GM23248 (cell line): ENCODE measurements at places on chromosomes 7 and 10. TPM values are rescaled to one million over a fixed set of nuclear protein-coding genes. Genes with fewer than 3 reads are reported as not detected.
A peak's percentile ranks its signal among the peaks of the same experiment; 100 is the strongest.

The OR2A1 gene
- total RNA-seq: 0.13 and 0.32 TPM in 2 replicates

DNA sequence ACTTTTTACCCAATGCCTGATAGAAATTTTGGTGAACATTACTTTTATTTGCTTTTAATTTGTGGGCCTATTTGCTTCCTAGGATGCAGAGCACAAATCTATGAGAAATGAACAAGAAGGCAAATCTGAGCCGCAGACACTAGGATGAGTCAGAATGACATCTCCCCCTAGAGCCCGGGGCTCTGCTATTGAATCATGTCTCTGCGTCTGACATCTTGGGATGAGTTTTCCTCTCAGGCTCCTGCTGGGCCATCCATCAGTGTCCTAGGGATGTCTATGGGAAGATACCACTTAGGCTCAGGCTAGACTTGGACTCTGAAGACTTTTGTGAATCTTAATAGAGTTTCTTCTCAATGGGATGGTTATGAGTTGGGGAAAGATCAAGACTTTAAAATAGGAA is 157.3 kb upstream of the MTPN start:
- DNase-seq: peak; percentile 75

- no peak for DNase-seq
Observed at GRCh38 chr7:31061185-31061584, 9.1 kb downstream of the ADCYAP1R1 start.

GRCh38 chr7:151319189-151319588 is 22.4 kb upstream of the NUB1 start:
- no peak for DNase-seq

- peak; percentile 95 for DNase-seq
Observed at GRCh38 chr10:70234668-70235447, 1.6 kb upstream of the PPA1 start.

DNA sequence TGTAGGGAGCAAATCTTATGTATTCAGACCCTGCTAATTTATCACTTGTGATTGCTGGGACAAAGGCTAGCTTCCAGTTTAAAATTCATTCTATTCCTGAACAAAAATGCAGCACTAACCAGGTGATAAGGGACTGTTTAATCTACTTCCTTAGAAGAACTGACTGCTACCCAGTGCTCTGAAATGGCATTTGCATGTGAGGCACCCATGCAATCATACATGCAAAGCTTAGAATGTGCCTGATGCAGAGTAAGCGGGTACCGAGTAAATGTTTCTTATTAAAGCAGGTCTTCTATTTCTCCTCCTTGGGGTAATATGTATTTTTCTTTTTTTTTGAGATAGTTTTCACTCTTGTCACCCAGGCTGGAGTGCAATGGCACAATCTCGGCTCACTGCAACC is 54.5 kb downstream of the NEURL1 start:
- DNase-seq: no peak

The MEIG1 gene
- not detected in 2 replicates for total RNA-seq

DNA sequence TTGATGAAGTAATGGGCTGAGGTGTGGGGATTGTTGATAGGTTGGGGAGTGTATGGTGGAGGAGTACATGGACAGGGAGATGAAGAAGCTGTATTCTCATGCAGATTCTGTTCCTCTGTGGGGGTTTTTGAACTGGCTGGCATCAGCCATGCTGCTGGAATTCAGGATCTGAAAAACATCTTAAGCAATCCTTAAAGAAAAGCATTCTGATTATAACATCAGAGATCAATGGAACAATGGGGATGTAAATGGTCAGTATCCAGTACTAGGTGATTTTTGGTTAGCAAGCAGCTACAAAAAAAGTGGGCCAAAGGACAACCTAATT is 247.5 kb upstream of the GALNT17 start:
- no peak for DNase-seq

The PITRM1 gene
- total RNA-seq: 75.5 and 94.4 TPM in 2 replicates

GRCh38 chr7:9307131-9307530 is 873.7 kb downstream of the NXPH1 start:
- no peak for DNase-seq

- DNase-seq: no peak
Observed at GRCh38 chr7:73985737-73986141, 42.2 kb upstream of the ELN start.

DNA sequence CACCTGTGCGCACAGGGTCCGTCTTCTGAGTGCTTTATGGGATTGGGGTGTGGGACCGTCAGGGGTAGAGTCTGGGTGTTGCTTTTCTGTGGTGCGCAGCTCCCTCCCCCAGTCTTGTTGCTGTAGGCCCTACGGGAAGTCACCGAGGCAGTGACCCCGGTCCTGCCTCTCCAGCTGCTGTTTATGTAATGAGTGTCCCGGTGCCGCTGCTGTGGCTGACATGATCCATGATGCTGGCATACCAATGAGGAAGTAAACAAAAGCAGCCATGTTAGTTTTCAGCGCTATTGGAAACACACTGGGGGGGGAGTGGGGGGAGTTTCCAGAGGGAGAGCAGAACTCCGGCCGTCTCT is 1.1 kb downstream of the TRIM8 start:
- no peak for DNase-seq

GRCh38 chr10:124616040-124616835 is 127.9 kb downstream of the FAM53B start:
- no peak for DNase-seq
